Activated CD8-positive, alpha-beta memory T cell treated with anti-CD3 and anti-CD28 coated beads for 1 hour (primary cell): ENCODE measurements at places on chromosomes 6 and 20.

DNA sequence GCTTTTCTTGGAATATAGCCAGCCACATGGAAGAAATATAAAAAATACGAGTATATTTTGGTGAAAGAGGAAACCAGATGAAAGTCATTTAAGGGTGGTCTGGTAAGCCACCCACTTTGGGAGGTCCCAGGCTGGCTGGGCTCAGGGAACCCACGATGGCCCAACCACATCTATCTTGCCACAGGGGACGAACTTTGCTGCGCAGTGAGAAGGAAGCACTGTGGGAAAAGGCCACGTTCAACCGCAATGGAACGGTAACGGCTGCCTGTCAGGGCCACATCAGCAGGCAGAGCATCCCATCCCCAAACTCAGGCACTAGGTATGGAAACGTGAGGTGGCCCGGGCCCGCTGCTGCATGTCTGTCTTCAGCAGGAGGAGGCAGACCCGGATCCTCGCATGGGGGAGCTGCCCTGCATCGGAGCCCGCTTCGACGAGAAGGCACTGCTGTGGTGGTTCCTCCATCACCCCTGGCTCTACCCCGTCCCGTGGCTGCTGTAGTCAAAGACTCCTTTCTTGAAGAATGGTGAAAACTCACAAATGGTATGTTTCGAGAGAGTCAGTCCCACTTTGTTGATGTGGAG, 300.4 kb downstream of the KIF16B start:
- no peak for DNase-seq

GRCh38 chr20:18669241-18670019, 81.6 kb downstream of the DTD1 start:
- DNase-seq, result no peak

GRCh38 chr20:47586649-47587294, 85.1 kb downstream of the NCOA3 start:
- DNase-seq, result no peak

DNA sequence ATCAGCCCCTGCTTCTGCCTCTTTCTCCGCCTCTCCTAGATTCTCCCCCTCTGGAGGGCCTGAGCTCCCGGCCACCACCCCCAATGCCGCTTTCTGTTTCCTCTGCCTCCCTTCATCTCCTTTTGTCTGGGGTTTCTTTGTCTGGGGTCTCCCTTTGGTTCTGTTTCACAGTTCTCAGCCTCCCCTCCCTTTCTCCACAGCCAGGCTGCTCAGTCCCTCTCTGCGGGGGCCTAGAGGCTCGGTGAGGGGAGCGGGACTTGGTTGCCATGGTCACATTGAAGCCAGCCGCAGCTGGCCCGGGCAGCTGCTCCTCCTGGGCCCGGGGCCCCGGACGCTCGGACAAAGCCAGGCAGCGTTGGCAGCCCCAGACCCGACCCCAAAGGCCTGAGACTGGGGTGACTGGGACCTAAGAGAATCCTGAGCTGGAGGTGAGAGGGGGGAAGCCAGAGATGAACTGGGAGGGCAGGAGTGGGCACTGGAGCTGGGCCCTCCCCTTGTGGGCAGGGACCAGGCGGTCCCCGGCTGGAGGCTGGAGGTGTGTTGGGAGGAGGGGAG, 3.5 kb upstream of the DDR1 start:
- DNase-seq, result no peak

- DNase-seq, result no peak
Observed at GRCh38 chr6:12913201-12913600, 196.6 kb downstream of the PHACTR1 start.

- DNase-seq, result no peak
Observed at GRCh38 chr6:83044091-83044768, 21.4 kb downstream of the UBE3D start.

DNA sequence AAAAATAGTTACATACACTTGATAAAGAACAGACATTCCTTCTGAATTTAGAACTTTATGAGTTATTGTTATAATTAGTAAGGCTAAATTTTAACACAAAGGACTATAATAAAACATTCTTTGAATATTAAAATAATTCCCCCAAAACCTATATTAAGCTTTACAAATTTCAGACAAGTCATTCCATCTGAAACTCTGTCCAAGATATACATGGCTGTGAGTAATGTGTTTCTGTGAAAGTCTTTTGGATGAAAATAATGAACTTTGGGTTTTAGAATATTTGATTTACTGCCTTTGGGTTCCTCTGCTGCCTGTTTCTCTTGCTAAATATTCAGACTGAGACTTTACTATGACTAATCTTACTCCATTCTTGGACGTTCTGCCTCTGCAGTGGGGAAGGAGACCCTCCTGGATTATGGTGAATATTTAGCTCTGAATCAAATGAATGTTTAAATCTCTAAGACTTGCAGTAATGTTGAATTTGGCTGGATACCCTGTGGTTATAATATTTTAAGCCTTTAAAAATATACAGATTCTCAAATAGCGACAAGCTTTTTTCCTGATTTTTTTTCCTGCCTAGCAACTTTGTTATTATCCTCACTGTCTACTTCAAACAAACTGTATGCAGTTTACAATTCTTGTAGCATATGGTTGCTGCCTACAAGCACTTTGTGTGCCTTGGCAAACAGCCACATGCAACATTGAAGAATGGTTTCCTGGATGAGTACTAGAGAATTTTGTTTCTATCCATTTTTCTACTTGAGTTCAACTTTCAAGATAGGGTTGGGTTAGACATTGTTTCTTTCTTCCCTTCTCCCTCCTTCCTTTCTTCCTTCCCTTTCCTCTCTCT, 51.4 kb downstream of the TXLNB start:
- DNase-seq, result no peak

GRCh38 chr6:53956068-53956711, 155.1 kb upstream of the MLIP start:
- no peak for DNase-seq

- no peak for DNase-seq
Observed at GRCh38 chr6:153616506-153616905, 422.5 kb upstream of the OPRM1 start.

DNA sequence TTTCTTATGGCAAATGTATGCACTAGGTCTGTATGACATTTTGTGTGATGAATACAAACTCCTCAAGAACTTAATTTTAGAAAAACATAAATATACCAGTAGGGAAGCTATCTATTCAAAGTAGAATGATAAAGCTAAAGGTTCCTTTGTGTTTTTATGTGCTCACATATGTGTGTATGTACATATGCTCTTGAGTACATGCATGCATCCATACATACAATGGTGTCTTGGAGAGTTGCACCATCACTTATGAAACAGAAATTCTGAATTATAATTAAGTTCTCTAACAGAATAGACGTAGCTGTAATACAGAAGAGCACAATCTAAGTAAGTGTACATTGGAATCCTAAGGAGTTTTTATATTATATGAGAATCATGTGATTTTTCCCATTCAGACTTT, 2.3 kb downstream of the NKAIN2 start:
- no peak for DNase-seq

GRCh38 chr6:151692216-151692615, 115.3 kb upstream of the ESR1 start:
- no peak for DNase-seq

DNA sequence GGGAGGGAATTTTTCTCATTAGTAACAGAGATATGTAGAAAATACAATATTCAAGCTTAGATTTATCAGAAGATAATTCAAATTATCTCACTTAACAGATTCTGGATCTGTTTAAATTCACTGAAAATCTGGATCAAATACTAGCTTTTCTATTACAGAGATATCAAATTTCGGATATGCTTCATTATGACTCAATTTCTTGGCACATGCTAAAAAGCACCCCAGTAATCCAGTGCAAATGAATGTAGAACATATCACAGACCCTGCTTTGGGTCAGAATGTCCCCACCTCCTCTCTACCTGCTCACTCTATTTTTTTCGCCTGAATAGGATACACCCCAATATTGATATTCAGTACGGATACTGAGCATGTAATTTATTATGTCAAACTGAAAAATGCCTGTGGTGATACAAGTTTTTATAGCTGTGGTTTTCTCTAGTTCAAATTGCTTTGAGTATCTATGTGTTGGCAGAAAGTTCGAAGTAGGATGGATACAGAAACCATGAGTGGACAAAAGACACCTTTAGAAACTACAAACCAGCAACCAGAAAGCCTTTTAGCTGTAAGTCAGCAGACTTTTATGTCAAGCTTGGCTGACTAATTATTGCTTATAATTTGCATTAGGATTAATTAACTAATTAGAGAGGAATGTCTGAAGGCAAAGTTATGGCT, 290.0 kb downstream of the TFAP2B start:
- DNase-seq, result no peak

- DNase-seq, result no peak
Observed at GRCh38 chr6:115983998-115984397, 76.7 kb downstream of the FRK start.

DNA sequence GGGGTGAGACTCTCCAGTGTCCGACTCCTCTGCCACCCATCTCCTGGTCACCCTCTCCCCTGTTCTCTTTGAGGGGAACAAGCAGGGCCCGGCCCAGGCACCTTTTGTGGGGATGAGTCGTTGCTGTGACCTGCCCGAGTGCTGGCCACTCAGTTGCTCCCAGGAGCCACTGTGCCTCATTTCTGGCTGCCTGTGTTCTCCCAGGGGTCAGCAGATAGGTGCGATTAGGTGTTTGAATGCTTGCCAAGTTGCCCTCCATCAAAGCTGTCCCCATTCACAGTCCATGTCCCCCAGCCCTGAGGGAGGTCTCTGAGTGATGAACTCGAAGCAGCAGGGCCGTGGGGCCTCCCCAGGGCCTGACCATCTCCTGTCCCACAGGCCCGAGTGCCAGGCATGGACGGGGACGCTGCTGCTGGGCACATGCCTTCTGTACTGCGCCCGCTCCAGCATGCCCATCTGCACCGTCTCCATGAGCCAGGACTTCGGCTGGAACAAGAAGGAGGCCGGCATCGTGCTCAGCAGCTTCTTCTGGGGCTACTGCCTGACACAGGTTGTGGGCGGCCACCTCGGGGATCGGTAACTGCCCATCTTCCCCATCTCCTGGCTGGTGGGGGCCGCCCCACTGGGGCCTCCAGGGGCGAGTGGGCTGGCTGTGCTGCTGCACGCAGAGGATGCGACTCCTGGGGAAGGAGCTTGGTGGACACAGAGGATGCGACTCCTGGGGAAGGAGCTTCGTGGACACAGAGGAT, 4.1 kb downstream of the SLC17A9 start:
- DNase-seq, result no peak

DNA sequence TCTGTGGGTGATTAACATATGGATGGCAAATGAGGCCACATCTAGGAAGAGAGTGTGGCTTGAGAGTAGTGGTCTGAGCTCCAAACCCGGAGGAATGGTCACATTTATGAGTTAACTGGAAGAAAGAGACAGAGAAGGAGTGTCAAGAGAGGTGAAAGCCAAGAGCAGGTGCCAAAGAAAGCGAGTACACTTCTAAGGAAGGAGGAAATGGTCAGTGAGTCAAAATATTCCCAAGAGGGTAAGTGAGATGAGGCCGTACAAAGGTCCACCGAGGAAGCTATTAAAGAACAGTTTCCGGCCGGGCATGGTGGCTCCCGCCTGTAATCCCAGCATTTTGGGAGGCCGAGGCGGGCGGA, 104.5 kb upstream of the RNF24 start:
- no peak for DNase-seq

- DNase-seq, result no peak
Observed at GRCh38 chr6:142761756-142762155, 183.2 kb downstream of the HIVEP2 start.

DNA sequence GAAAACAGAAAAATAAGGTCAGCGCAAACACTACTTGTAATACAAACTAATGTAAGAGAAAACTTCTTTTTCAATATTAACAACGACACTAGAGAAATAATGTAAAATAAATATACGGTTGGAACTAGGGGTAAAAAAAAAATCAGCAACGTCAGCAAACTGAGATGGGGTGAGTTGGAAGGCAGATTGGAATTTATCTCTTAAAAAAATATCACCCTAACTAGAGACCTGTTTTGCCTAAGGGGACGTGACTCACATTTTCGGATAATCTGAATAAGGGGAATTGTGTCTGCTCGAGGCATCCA, 705 bp upstream of the UTRN start:
- no peak for DNase-seq

GRCh38 chr6:111995404-111995803, 58.5 kb upstream of the CCN6 start:
- DNase-seq, result no peak

- DNase-seq, result no peak
Observed at GRCh38 chr6:161414180-161414579, 140.3 kb upstream of the AGPAT4 start.

GRCh38 chr20:46802722-46803121, 91.9 kb upstream of the EYA2 start:
- no peak for DNase-seq

DNA sequence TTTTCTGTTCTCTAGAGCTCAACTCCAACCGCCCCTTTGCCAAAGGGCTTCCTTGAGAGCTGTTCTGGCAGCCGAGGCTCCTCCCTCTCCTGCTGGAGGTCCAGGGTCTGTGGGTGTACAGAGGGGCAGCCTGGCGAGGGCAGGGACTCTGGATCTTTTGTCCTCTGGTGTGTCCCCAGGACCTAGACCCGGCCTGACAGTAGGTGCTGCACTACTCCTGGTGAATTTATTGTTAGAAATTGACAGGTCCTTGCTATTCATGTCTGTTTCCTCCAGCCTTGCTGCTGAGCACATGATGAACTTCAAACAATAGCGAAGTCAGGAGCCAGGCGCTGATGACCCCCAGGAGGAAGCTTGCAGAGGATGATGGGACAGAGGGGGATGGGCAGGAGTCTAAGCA, 234.7 kb upstream of the SULF2 start:
- no peak for DNase-seq

DNA sequence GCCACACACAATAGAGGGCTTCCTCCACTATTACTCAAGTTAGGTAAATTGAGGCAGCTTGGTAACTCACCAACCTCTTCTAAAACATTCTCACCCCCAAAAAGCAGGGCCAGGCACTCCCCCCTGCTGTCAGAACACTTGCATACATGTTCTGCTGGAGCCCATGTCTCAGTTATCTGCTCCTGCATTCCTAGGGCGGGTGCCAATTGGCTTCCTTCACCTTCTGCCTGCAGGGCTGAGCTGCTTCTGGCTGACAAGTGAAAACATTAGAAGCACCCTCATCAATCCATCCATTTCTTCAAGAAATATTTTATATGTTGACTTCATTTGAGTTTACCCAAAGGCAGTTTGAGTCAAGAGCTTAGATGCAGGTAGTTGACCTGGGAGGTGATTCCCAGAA, 4.5 kb upstream of the ENTPD6 start:
- no peak for DNase-seq

GRCh38 chr6:138396709-138397108, 7.3 kb upstream of the HEBP2 start:
- DNase-seq, result no peak
